ENCODE measurements at places on chromosomes 11 and 22.

GRCh38 chr11:64317325-64317960 lies at the start of gene TRMT112:
Gene TRMT112, minus strand, starts transcription at chr11:64317559. Its CDS starts 33 bp downstream, at chr11:64317526.
- DNase-seq = peak; percentile 99

DNA sequence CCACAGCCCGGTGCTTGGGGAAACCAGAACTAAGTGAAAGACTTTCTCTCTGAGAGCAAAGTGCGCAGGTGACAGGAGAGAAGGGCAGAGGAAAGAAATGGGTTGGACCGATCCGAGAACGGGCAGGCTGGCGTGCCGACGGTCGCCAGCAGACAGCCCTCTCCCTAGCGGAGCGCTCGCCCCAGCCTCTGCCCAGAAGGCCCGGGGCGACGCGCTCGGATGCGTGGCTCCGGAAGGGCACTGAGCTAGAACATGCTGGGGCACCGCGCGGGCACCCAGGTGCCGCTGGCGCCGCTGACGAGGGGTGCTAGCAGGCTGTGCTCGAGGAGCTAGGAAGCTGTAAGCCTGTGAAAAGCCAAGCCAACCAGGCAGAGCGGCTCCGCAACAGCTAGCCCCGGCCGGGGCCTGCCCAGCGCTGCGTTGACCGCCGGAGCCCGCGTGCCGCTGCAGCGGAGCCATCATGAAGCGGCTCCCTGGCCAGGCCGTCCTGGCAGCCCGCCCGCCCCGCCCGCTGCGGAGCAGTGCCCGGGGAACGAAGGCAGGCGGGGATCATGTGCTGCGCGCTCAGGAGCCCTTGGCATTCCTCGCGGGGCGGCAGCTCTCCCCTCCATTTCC lies 22.1 kb upstream of the RRAS2 start:
- peak; percentile 30 for DNase-seq

GRCh38 chr22:23681026-23681809 lies 9.6 kb upstream of the RGL4 start:
- no peak for DNase-seq

DNA sequence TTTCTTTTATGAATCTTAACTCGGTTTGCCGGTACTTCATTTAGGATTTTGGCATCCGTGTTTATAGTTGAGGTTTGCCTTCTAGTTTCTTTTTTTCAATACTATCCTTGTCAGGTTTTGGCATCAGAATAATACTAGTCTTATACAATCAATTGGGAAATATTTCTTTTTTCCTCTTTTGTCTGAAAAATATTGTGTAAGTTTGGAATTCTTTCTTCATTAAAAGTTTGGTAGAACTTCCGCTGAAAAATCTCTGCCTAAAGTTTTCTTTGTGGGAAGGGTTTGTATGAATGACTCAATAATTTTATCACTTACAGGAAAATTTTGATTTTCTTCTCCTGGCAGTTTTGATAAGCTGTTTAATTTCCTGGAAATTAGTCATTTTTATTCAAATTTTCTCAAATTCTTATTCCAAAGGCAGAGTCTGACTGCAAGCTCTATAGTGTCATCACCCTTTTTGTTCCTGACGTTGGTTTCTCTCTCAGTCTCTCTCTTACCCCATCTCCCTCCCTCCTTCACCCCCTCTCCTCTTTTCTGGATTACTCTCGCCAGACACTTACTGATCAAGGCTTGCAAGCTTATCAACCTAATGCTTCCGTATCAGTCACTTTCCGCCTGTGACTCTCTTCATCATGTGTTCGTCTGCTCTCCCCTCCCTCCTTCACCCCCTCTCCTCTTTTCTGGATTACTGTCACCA lies 555.7 kb downstream of the TBC1D22A start:
- DNase-seq = no peak

DNA sequence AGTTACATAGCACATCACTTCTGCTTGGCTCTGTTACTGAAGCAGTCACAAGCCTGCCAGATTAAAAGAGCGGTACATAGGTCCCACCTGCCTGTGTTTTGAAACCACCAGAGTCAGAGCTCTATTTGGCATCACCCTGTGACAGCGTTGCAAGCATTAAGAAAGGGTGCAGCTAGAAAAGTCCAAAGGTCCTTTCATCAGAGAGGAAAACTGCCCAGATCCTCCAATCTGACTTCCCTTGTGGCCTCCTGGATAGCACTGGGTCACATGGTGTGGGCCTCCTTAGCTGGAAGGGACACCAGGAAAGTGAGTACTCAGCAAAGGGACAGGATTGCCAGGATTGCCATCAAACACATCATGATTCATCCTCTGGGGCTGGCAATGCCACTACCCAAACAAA lies 22.9 kb downstream of the STX3 start:
- no peak for DNase-seq

- no peak for DNase-seq
These were observed 16.9 kb downstream of the DHCR7 start for GRCh38 chr11:71431271-71431670.

GRCh38 chr11:69560141-69560790 lies 78.8 kb downstream of the LINC01488 start:
- DNase-seq = no peak

DNA sequence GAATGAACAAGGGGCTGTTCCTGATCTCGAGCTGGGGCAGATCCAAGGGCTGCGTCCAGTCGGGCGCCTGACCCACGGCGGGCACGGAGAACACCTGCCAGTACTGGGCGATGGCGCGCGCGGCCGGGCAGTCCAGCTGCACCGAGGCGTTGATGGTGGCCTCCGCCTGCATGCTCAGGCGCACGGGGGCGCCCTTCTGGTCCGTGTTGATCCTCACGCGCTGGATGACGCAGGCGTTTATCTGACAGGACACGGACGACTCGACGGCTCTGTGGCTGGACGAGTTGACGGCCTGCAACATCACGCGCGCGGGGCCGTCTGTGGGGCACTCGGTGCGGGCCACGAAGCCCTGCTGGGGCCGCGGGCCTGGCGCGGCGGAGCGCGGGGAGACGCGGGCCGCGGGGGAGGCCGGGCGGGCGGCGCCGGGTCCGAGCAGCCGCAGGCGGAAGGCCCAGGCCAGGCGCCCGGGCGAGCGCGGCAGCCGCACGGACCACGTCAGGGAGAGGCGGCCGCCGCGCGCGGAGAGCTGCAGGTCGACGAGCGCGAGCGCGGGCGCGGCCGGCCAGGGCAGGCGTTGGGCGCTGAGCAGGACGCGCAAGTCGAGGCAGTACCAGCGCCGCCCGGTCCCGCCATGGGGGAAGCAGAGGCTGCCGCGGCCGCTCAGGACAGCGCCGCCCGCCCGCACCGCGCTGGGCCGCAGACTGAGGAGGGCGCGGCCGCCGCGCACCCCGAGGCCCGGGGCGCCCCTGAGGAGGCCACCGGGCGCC lies 511 bp downstream of the PKDREJ start:
- no peak for DNase-seq

DNA sequence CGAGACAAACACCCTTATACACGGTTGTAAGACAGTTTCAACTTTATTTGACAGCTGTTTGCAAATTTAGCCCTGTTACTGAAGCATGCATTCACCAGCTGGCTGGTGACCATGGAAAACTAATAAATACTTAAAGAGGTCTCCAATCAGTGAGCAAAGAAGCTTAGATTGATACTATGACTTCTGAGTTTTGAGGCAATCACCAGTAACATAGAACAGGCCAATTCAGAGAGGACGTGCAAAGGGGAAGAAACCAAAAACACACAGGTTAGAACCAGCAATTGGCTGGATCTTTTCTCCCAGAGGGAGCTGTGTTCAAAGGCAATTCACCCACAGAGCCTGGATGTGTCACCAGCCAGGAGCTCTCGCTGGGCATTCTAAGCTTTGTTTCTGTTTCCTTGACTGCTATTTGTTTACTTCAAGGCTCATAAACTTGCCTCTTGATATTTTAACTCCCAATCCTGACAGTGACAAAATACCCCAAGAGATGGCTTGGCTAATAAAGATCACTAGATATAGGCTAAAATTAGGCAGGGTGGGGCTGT lies 113.6 kb upstream of the MTMR2 start:
- no peak for DNase-seq

- DNase-seq = no peak
These were observed 207.0 kb downstream of the TBC1D22A start for GRCh38 chr22:46969491-46969890.

GRCh38 chr22:50400406-50400805 lies 57.3 kb downstream of the PPP6R2 start:
- no peak for DNase-seq

DNA sequence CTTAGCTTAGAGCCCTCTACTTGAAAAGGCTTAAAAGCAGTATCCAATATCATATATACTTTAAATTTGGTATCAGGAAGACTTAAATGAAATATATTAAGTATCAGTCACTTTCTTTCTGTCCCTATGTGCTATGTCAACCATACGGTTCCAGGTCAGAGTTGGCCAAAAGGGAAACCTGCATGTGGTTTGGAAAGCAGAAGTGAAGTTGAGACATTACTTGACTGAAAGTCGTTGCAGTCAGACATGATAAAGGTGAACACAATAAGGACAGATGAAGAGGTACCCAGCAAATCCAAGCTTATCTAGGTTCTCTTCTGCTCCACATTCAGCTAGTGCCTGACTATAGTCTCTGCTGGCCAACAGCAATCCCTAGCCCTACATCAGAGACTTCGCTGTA lies 336.8 kb downstream of the KCNA4 start:
- DNase-seq = no peak

- no peak for DNase-seq
These were observed 79.5 kb upstream of the TTC12 start for GRCh38 chr11:113234888-113235287.

GRCh38 chr11:36150986-36151385 lies 138.2 kb downstream of the COMMD9 start:
- no peak for DNase-seq

GRCh38 chr11:11963842-11964773 lies 44.3 kb downstream of the DKK3 start:
- DNase-seq = no peak

DNA sequence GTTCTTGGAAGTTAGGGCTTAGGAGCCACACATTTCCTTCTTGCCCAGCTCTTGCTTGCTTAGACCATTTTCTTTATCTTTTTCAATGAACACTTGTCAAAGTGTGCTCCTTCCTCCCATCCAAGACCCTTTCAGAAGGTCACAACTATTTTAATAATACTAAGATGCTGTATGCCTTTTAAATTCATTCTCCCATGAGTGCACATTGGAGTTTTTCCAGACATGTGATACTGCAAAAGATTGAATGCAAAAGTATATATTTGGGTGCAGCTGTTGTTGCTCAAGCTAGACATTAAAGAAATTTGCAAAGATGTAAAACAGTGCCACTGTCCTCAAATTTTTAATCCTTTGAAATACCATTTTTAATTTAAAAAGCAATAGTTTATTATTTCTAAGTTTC lies 69.3 kb upstream of the TNRC6B start:
- no peak for DNase-seq

DNA sequence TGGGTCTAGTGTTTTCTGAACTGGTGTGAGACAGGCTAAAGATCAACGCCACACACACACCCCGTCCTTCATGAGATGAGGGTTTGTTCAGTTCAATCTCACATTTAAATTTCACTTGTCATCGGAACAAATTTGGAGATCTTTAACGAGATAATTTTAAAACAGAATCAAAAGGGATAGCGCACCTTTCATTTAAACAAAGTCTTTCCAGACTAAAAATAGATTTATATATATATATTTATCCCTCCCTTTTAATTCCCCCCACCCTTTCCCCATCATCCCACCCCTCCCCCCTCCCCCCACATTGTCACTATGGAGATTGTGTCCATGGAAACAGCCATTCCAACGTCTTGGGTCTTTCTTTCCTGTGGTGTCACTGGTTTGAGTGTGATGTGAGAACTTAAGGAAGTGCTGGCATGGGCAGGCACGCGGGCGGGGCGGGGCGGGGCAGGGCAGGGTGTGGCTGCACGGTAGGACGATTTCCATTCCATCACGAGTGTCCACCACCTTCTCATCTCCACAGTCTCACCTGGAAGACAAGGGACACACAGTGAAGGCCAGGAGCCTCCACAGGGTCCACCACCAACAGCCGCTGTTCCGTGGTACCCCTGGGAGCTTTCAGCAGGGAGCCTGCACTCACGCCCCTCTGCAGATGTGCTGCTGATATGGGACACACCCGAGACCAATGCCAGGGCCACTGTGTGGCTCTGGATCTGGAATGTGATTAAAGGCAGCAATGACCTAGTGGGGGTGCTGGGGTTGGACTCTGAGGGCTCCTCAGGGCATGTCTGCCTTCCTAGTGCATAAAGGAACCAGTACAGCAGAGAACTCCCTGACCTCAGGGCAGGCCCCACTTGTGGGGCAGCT lies 30.5 kb upstream of the CYP2D6 start:
- no peak for DNase-seq

DNA sequence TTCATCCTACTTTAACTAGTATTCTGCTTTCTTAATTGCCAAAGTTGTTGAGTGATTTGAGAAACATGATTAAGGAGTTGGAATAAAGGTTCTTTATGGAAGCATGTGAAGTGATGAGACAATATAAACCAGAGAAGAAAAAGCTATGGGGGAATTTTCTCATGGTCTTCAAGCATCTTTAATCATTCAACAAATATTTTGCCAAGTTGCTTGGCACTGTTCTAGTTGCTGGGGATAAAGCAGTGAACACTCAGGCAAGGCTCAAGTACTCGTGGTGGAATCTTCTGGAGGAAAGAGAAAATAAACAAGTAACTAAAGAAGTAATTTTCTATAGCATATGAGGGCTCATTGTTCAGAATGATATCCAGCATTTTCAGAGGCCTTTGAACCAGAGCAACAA lies 9.2 kb upstream of the PIWIL4 start:
- DNase-seq = no peak

GRCh38 chr11:127789927-127790326 lies 789.4 kb upstream of the KIRREL3 start:
- DNase-seq = no peak

GRCh38 chr11:120241277-120241676 lies 1.3 kb downstream of the POU2F3 start:
- no peak for DNase-seq

GRCh38 chr11:18312012-18312411 lies 9.9 kb downstream of the HPS5 start:
- no peak for DNase-seq

GRCh38 chr11:66157182-66157864 lies 87.3 kb downstream of the PACS1 start:
- no peak for DNase-seq

GRCh38 chr11:2444821-2445745 lies at the start of gene KCNQ1:
Gene KCNQ1, plus strand, starts transcription at chr11:2445008. Its CDS starts 91 bp downstream, at chr11:2445099.
- DNase-seq = no peak

DNA sequence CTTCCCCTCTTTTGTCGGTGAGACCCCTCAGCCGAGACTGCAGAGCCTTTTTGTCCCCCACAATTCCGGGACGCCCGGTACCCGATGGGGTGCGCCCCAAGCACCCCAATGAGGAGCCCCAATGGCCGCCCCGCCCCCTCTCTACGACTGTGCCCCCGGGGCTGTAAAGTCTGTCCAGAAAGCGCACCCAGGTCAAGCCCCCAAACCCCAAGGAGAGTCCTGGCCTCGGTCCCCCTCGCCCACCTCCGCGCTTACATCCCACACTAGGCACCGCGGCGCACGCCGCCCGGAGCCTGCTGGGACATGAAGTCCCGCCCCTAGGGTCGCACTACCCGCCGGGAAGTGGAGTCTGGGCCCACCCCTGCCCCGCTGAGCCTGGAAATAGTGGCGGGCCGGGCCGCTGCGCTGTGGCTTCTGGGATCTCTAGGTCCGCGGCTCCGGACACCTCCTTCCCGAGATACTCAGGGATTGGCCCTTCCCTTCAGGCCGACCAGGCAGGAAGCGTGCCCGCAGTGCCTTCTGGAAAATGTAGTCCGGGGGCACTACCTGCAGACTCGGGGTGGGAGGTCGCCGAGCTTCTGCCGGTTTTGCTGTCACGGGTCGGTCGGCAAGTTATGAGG lies at the start of gene MEN1:
TSS of gene MEN1 (minus strand) at position 281 of the 620 bp plus-strand sequence. CDS start 442 bp downstream, outside the sequence.
- DNase-seq = peak; percentile 75
